ENCODE measurements at places on chromosomes 6 and 20. TPM values are rescaled to one million over a fixed set of nuclear protein-coding genes. Genes with fewer than 3 reads are reported as not detected.

DNA sequence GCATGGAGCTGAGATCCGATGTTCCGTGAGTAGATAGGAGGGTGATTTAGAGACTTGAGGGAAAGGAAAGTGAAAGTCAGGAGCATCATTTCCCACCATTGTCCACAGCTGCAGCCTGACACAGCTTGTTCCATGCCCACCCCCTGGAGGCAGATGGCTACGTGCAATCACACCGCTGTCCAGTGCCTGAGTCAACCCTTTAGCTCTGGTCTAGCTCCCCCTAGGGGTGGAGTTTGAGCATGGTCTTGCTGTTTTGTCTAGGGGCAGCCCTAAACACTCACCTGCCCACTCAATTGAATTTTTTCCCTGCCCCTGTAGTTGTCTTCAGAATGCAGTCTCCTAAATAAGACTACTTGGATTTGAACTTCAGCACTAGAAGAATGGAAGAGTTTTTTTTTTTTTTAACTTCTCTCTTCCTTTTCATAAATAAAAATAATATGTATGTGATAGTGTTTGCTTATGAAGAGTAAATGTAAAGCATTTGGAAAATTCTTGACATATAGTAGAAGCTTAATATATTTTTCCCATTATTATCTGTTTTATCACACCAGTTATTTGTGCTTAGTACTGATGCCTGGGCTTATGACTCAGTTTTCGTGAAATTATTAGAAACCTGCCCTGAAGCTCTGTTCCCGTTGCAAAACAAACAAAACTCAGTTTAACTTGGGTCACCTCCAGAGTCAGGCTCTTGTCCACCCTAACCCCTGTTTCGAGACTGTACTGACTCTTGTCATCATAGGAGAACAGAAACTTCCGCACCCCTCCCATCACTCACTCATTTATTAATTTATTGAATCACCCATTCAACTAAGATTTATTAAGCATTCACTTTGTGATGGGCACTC, 814.8 kb downstream of the MAFB start:
- H3K36me3 ChIP-seq, result no peaks in the 10 kb centered on the region
- H3K27ac ChIP-seq, result no peak overlapping the region
- H3K4me3 ChIP-seq, result no peak overlapping the region

DNA sequence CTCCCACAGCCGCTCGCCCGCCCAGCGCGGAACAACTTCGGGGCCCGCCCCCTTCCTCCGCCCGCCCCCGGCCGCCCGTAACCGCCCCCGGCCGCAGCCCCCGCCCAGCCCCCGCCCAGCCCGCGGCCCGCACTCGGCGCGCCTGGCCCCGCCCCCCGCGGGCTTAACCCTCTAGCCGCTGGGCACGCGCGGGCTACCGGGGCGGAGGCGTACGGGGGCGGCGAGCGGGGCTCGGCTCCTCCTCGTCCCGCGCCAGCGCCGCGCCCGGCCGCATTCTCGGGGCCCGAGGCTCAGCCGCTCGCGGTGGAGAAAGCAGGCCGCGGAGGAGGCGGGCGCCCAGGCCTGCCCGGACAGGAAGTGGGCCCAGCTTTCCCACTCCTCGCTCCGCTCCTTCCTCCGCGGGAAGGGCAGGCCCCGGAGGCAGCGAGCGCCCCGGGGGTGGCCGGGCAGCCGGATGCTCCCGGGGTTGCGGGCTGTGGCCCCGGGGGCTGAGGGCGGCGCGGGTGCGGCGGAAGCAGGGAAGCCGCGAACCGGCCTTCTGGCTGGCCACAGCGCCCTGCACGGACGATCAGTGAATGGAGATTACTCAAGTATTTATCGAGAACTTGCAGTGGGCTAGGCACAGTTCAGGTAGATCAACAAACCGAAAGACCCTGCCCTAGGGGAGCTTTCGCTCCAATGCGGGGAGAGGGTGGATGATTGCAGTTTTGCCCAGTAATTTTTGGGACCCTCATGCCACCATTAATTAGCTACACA, at the start of gene TRAM2:
TRAM2 (minus strand) TSS at position 39 of the 756 bp plus-strand sequence. CDS start 145 bp downstream, outside the sequence.
- peaks cover 30% of the 10 kb centered on the region for H3K4me1 ChIP-seq
- H3K27ac ChIP-seq, result peak within 1 kb of the TSS; percentile 51
- H3K4me3 ChIP-seq, result peak within 1 kb of the TSS; percentile 90
- H3K36me3 ChIP-seq, result no peaks in the 10 kb centered on the region
- no peaks in the 10 kb centered on the region for H3K27me3 ChIP-seq

DNA sequence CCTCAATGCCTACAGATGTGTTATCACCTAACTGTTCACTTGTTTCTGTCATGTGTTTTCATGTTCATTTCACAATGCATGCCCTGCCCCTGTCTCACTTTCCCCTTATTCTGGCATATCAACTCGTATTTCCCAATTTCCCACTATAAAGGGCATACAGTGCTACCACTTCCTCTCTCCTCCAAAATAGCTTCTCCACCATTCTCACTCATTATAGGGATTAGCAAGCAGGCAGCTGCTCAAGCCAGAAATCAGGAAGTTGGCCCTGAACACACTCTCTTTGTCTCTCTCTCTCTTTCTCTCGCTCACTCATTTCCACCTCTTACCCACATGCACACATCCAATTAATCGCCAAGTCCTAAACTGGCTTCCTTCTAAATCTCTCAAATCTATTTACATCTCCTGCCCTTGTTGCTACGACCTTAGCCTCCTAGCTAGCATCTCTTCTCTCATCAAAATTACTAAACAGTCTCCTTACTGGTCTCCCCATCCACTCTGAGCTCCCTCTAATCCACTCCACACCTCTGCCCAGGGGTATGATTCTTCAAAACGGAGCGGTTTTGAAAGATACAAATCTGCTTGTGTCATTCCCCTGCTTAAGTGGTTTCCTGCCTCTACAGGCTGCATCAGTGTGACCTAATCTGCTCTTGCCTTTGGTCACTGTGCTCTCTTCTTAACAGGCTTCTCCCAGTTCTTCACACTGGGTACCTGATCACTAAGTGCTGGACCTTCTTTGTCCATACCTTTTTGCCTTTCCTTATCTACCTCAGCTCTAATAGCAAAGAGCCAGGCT, 196.2 kb downstream of the BTBD9 start:
- DNase-seq, result no peak
- no peaks in the 10 kb centered on the region for H3K36me3 ChIP-seq
- H3K27me3 ChIP-seq, result no peaks in the 10 kb centered on the region
- H3K4me3 ChIP-seq, result peak overlapping the region; percentile 53

The SYTL3 gene
- 199 TPM for total RNA-seq

The TEAD3 gene
- 0.24 TPM for total RNA-seq

The TMC2 gene
- total RNA-seq, result not detected
